Activated T-helper 1 cell treated with Interleukin-2 at 50 U/mL for 16 hours (primary cell): ENCODE measurements at places on chromosomes 6 and 20.

DNA sequence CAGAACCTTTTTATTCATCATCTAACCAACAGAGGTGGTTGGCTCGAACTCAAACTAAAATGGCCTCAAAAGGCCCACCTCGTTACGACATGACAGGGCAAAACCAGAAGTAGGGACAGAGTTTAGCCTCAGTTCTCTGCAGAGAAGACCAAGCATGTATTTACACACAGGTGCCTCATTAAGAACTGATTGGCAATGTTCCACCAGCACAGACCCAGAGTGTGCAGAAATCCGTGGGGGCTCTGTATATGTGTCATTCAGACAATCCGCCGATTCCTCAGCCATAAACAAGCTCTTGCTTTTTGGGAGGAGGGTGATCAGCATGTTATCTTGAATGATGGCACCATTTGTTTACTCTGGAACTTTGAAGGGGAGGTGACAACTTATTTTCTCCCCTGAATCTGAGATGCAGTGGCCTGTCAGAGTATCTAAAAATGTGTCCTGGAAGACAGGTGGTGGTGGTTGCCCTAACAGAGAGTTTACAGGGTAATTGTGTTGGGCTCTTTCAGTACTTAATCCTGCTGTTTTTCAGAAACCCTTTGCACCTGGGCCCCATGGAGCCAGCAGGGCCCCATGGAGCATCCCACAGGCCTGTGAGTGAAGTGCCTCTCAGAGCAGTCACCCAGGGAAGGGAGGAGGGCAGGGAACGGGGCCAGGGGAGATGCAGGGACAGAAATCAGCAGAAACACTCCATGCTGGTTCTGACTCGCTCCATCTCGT, 29.1 kb upstream of the C20orf203 start:
- no peak for DNase-seq

GRCh38 chr6:70309243-70309642, 6.4 kb upstream of the COL9A1 start:
- DNase-seq, result no peak

- no peak for DNase-seq
Observed at GRCh38 chr6:150492507-150492906, 107.2 kb upstream of the PLEKHG1 start.

- no peak for DNase-seq
Observed at GRCh38 chr6:42389736-42390135, 62.0 kb downstream of the TRERF1 start.

GRCh38 chr6:145630598-145630997, 104.7 kb downstream of the EPM2A start:
- no peak for DNase-seq

GRCh38 chr6:139962654-139963347, 588.4 kb upstream of the CITED2 start:
- no peak for DNase-seq

DNA sequence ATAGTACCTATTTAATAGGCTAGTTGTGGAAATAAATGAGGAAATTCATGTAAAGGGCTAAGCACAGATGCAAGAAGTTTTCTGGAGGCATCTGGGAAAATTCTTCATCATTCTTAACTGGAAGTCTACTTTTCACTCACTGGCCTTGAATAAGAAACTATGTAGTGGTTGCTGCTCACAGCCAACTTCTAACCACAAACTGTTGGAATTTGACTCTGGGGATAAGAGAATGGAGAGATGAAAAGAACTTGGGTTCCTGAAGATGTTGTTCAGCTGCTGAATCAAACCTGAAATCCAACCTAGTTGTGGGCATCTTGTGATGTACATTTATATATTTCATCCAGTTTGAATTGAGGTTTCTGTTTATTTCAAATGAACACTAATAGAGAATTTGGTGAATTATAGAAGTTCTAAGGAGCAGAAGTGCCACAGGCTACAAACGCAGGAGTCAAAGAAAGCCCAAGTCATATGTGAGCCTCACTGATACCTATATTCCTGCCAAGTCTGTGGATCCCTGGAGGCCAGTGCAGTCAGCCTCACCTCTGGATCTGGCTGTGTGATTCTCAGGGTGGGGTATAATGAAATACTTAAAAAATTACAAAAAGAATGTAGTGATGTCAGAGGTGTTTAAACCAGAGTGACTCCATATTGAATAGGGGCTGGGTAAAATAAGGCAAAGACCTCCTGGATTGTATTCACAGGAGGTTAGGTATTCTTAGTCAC, 18.7 kb upstream of the MEI4 start:
- DNase-seq, result no peak

DNA sequence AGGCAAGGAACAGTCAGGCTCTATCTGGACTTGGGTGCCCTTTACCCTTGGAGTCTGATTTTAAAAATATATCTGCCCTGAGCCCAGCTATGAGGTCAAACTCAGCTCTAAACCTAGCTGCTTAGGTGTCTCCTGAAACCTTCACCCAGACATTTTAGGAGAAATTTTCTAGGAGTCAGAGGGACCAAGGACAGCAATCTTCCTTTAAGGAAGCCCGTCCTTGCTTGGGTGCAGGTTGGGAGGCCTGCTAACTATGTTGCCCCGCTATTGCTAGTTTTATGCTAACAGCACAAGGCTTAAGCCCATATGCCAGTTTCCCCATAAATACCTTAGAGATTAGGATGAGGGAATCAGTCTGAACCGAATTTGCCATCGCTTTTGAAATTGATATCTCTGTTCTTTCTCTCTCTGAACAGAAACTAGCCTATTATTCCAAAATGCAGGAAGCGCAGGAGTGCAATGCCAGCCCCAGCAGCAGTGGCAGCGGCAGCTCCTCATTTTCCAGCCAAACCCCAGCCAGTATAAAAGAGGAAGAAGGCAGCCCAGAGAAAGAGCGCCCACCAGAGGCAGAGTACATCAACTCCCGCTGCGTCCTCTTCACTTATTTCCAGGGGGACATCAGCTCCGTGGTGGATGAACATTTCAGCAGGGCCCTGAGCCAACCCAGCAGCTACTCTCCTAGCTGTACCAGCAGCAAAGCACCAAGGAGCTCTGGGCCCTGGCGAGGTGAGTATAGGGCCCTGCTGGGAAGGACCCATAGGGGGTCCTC, 2.6 kb downstream of the VGLL2 start:
- DNase-seq, result no peak
